Left ventricle myocardium inferior (tissue), 1 donor: ENCODE measurements at places on chromosomes 7 and 10. TPM values are rescaled to one million over a fixed set of nuclear protein-coding genes. Genes with fewer than 3 reads are reported as not detected.

CCZ1B gene
- total RNA-seq: 27.3 TPM

CDK14 gene
- 18.7 TPM for total RNA-seq

ZNF25 gene
- total RNA-seq: 17.8 TPM

- no peak for DNase-seq
Measured at GRCh38 chr7:94062372-94062771, 58.2 kb upstream of the BET1 start.

OR6V1 gene
- not detected for total RNA-seq

MET gene
- 13.1 TPM for total RNA-seq

GRCh38 chr7:26841003-26841739 is 23.2 kb downstream of the SKAP2 start:
- no peak for DNase-seq

DNA sequence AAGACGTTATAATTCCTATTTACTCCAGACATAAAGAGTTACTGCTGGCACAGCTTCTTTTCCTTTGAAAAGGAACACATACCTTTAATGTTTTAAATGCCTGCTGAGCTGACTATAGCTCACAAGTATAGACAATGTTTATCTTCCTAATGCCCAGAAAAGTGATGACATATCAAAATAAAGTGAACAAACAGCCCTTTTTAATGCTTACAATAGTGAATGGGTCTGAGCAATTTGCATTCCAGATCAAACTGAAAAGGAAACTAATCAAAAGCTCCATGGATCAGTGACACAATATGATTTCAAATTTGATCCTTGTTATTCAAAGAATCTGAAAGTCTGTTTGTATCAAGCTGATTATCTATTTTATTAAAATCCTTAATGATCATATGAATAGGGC is 233.6 kb upstream of the SEMA3E start:
- DNase-seq: no peak
